GM03348 (cell line): ENCODE measurements at places on chromosomes 6 and 20.

GRCh38 chr20:4113615-4114603 is 98.6 kb upstream of the RNF24 start:
- DNase-seq: no peak

- DNase-seq: peak; percentile 48
Measured at GRCh38 chr6:142013287-142013686, 119.4 kb upstream of the GJE1 start.

GRCh38 chr6:44080561-44081521 is 46.4 kb downstream of the MRPL14 start:
- DNase-seq: no peak

DNA sequence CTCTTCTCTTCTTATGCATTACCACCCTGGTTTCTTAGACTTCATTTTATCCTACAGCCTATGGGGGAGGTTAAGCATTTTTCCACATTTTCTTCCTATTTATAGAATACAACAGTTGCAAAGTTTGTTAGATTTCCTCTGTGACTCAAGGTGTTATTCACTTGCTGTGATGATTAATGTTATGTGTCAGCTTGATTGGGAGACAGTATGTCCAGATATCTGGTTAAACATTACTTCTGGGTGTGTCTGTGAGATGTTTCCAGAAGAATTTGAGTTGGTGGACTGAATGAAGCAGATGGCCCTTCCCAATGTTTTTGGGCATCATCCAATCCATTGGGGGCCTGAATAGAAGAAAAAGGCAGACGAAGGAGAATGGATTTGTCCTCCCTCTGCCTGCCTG is 131.3 kb downstream of the C6orf118 start:
- no peak for DNase-seq

GRCh38 chr20:8635837-8636236 is 433.1 kb upstream of the PLCB4 start:
- no peak for DNase-seq

DNA sequence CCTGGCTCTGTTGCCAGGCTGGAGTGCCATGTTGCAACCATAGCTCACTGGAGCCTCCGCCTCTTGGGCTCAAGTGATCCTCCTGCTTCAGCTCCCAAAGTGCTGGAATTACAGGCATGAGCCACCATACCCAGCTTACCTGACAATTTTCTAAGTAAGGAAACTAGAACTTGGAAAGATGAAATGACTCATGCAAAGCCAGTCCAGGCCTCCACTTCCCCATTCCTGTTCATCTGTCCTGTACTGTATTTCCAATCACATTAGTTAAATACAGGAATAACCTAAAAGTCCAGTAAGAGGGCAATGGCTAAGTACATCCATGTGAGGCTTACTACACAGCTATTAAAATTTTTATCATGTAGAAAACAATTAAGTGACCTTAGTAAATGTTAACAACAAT is 8.3 kb upstream of the ADGB start:
- no peak for DNase-seq

DNA sequence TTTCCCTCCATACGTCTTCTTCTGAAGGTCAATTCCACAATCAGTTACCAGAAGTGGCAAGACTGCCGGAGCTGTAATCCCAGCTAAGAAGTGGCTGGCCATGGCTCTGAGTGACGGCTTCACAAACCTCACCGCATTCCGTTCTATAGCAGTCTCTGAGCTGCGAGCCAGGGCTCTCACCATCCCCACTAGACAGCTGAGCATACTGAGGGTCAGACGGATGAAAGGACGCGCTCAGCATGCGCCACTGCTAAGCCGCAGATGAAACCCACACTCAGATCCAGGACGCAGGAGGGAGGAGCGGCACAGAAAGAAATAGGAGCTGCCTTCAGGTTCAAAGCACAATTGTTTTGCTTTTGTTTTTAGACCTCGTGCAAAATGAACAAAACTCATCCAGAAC is 97.9 kb downstream of the ANKRD60 start:
- DNase-seq: no peak
